ENCODE measurements at places on chromosomes 7 and 10. TPM values are rescaled to one million over a fixed set of nuclear protein-coding genes. Genes with fewer than 3 reads are reported as not detected.

ARHGAP22 gene
- 0.25 TPM for total RNA-seq

GRCh38 chr10:70874061-70874460, 14.3 kb downstream of the PCBD1 start:
- no peak overlapping the region for H3K27ac ChIP-seq
- peaks cover under 1% of the 10 kb centered on the region for H3K4me1 ChIP-seq
- H3K27me3 ChIP-seq = no peaks in the 10 kb centered on the region

GRCh38 chr7:159094919-159095915, 49.5 kb downstream of the VIPR2 start:
- no peak overlapping the region for H3K4me3 ChIP-seq
- H3K27me3 ChIP-seq = no peaks in the 10 kb centered on the region
- H3K4me1 ChIP-seq = no peaks in the 10 kb centered on the region
- no peaks in the 10 kb centered on the region for H3K36me3 ChIP-seq
- DNase-seq = no peak

ZNF282 gene
- 66.6 TPM for total RNA-seq

DNA sequence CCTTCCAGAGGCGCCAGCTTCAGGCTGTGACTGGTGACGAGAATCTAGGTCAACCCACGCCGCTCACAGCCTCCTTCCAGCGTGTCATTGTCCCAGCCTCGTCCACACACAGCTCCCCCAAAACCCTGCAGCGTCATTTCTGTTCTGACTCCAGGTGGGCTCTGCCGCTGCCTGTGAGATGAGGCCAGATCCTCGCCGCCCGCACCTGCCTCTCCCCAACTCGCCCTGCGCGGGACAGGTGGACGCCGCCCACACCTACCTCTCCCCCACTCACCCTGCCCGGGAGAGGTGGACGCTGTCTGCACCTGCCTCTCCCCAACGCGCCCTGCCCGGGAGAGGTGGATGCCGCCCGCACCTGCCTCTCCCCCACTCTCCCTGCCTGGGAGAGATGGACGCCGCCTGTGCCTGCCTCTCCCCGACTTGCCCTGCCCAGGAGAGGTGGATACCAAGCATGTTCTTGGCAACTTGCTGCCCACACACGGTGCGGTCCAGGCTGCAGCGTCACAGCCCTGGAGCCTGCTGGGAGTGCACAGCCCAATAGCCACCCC, 32.0 kb upstream of the CFAP46 start:
- DNase-seq = no peak
- H3K27me3 ChIP-seq = peaks cover 8% of the 10 kb centered on the region
- no peaks in the 10 kb centered on the region for H3K36me3 ChIP-seq
- H3K4me3 ChIP-seq = no peak overlapping the region
- H3K4me1 ChIP-seq = no peaks in the 10 kb centered on the region

All from activated CD4-positive, alpha-beta memory T cell treated with anti-CD3 and anti-CD28 coated beads, Interleukin-2, amount 10 ng/mL, durations not matched to agents 7 days and 5 days (primary cell).